Fibroblast of villous mesenchyme (primary cell): ENCODE measurements at places on chromosomes 5 and 9. TPM values are rescaled to one million over a fixed set of nuclear protein-coding genes. Genes with fewer than 3 reads are reported as not detected.

The REEP5 gene
- 47.0 and 48.8 TPM in 2 replicates for total RNA-seq

The ADRB2 gene
- 0.32 and 1.7 TPM in 2 replicates for total RNA-seq

The THBS4 gene
- total RNA-seq, result under 0.01 and 0.32 TPM in 2 replicates

The ZNF608 gene
- 2.6 and 8.4 TPM in 2 replicates for total RNA-seq

The DRD1 gene
- under 0.01 TPM in 2 replicates for total RNA-seq

The VCAN gene
- total RNA-seq, result 490 and 730 TPM in 2 replicates

The ST8SIA4 gene
- 3.5 and 4.8 TPM in 2 replicates for total RNA-seq

The RHOBTB3 gene
- total RNA-seq, result 370 and 720 TPM in 2 replicates

The FCN2 gene
- not detected in 2 replicates for total RNA-seq

The GCNT4 gene
- 10.6 and 46.2 TPM in 2 replicates for total RNA-seq

The WDR36 gene
- 41.6 and 61.7 TPM in 2 replicates for total RNA-seq

The STK32A gene
- total RNA-seq, result 0.97 and 2.2 TPM in 2 replicates

The HEMGN gene
- not detected in 2 replicates for total RNA-seq

The SKP1 gene
- total RNA-seq, result 164 and 166 TPM in 2 replicates

The FNIP1 gene
- 67.8 and 72.8 TPM in 2 replicates for total RNA-seq

The ANKRD55 gene
- total RNA-seq, result under 0.01 and 0.32 TPM in 2 replicates

The ADGRV1 gene
- total RNA-seq, result under 0.01 and 0.43 TPM in 2 replicates

The RUFY1 gene
- total RNA-seq, result 42.5 and 54.0 TPM in 2 replicates

The F2RL1 gene
- 26.3 and 69.9 TPM in 2 replicates for total RNA-seq

The CTXN3 gene
- not detected in 2 replicates for total RNA-seq

The PCDHB6 gene
- under 0.01 TPM in 2 replicates for total RNA-seq

The C5orf34 gene
- total RNA-seq, result 3.9 and 7.8 TPM in 2 replicates

The DNAJC18 gene
- 8.1 and 16.4 TPM in 2 replicates for total RNA-seq

The FOXD4L5 gene
- total RNA-seq, result under 0.01 TPM in 1 of 2 replicates, not detected in the other

The TTC16 gene
- not detected in 2 replicates for total RNA-seq

The ZDHHC11 gene
- total RNA-seq, result 0.64 and 0.86 TPM in 2 replicates

The NFX1 gene
- 24.2 and 26.7 TPM in 2 replicates for total RNA-seq

The CDC23 gene
- total RNA-seq, result 25.4 and 40.2 TPM in 2 replicates

The TMEM215 gene
- not detected in 2 replicates for total RNA-seq

The SLC6A7 gene
- total RNA-seq, result under 0.01 TPM in 2 replicates

The MARCOL gene
- total RNA-seq, result not detected in 2 replicates

The LHX3 gene
- not detected in 2 replicates for total RNA-seq

The HINT1 gene
- 146 and 183 TPM in 2 replicates for total RNA-seq

The MSX2 gene
- total RNA-seq, result 0.32 and 0.43 TPM in 2 replicates

The SET gene
- total RNA-seq, result 378 and 491 TPM in 2 replicates
